ENCODE measurements at places on chromosomes 4 and X. TPM values are rescaled to one million over a fixed set of nuclear protein-coding genes. Genes with fewer than 3 reads are reported as not detected.

PAPSS1 gene
- 109 TPM for polyA plus RNA-seq

FAM47A gene
- not detected for polyA plus RNA-seq

NDST3 gene
- 0.59 TPM for polyA plus RNA-seq

IL3RA gene
- polyA plus RNA-seq = not detected

EDA2R gene
- polyA plus RNA-seq = not detected

C4orf50 gene
- 0.83 TPM for polyA plus RNA-seq

CFI gene
- polyA plus RNA-seq = not detected

CFP gene
- polyA plus RNA-seq = not detected

USP17L30 gene
- polyA plus RNA-seq = not detected

WNK3 gene
- 11.7 TPM for polyA plus RNA-seq

SSX2B gene
- polyA plus RNA-seq = not detected

FNIP2 gene
- polyA plus RNA-seq = 7.0 TPM

SHROOM3 gene
- polyA plus RNA-seq = 0.18 TPM

CT47A7 gene
- polyA plus RNA-seq = not detected

YIPF7 gene
- 4.6 TPM for polyA plus RNA-seq

JCHAIN gene
- polyA plus RNA-seq = 0.34 TPM

ZDHHC15 gene
- 6.1 TPM for polyA plus RNA-seq

HS3ST1 gene
- polyA plus RNA-seq = 2.4 TPM

RBM41 gene
- polyA plus RNA-seq = 27.7 TPM

CRMP1 gene
- polyA plus RNA-seq = 165 TPM

CDKL2 gene
- 30.2 TPM for polyA plus RNA-seq

Measured in Purkinje cell (primary cell).